GM13977 (cell line): ENCODE measurements at places on chromosomes 1 and 21.

GRCh38 chr1:159985473-159985872 is 31.4 kb upstream of the SLAMF9 start:
- no peak for DNase-seq

DNA sequence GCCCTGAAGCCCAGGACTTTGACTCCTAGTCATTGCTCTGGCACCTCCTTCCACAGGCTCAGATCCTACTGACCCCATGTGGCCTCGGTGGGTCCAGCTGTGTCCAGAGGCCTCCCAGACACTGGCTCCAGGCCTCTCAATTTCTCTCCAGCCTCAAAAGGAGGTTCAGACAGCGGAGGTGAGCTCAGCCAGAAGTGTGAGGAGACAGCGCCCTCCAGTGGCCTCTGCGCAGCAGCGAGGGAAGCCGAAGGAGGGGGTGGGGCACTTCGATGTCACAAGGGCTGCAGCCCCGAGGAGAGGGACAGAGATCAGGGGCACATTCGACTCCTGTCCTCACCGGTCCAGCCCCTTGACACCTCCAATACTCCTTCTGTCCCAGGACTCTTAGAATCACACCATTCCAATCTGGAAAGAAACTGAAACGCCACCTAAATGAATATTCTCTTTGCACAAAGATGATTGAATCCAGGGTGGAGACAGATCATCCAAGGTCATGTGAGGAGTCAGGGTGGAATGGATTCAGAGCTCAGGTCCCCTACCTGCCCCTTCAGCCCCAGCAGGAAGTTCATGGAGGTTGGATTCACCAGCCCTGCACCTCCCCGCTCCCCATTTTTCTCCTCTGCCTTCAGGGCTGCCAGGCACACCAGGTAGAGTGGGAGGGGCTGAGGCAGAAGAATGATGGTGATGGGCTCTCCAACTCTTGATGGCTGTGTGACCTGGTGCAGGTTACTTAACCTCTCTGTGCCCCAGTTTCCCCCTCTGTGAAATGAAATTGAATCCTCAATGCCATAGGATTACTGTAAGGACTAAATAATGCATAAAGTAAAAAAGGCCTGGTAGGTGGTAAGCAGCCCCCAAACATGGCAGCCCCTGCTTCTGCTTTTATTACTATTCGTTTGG is 34.8 kb upstream of the ZBTB40 start:
- DNase-seq: peak; percentile 79

DNA sequence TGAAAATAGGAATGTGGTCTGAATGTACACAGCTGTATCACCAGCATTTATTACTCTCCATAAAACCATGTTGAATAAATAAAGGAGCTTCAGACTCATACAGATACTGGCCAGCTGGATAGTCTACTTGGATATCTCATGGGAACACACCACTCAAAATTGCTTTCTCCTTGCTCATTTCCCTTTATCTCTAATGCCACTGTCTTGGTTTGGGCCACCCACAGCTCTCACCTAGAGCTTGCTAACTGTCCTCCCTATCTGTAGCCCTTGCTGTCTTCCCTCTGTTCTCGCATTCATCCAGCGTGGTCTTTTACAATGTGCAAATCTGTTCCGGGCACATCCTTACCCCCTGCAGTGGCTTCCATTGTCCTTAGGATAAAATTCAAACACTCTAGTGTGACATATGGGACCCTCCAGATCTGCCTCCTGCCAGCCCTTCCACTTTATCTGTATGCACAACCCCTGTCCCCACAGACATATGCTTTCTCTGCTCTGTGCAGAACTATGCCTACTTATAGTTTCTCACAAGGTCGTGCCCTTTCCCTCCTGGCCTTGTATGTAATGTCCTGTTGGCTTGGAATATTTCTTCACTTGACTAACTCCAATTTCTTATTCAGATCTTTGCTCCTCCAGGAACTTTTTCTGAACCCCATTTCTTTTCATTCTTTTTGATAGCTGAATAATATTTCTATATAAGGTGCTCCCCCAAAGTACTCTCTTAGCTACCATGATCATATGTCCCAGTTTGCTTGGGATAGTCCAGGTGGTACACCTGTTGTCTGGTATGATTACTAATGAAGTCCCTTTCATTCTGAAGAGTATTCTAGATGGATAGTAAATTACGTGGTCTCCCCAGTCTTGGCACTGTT is 2.9 kb downstream of the FLVCR1 start:
- no peak for DNase-seq

- DNase-seq: no peak
Observed at GRCh38 chr1:163747261-163747660, 425.5 kb downstream of the NUF2 start.

- DNase-seq: peak; percentile 57
Observed at GRCh38 chr1:109091078-109091838, 694 bp downstream of the TMEM167B start.

DNA sequence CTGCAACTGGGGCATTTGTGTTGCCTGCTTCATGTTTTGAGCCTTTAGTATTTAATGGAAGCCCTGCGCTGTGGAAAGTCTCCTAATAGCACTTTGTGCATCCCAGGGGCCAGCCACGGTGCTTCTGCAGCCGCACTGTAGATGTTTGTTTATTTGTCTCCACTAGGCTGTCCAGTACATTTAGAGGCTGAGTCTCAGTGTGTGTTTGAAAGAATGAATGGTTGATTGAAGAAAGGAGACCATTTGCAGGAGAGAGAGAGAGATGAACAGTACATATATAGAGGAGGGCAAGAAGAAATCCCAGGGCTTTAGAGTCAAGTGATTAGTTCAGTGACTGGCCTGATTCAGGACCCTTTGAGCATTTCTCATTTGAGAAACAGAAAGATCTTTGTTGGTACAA is 33.9 kb downstream of the MPZL1 start:
- DNase-seq: no peak

GRCh38 chr1:5620418-5620817 is 371.8 kb downstream of the NPHP4 start:
- DNase-seq: no peak

GRCh38 chr1:1115136-1115785 is 628 bp downstream of the C1orf159 start:
- DNase-seq: no peak
